Inflammatory macrophage treated with lipopolysaccharide for 4 hours (primary cell): ENCODE measurements at places on chromosomes 1 and 21.

DNA sequence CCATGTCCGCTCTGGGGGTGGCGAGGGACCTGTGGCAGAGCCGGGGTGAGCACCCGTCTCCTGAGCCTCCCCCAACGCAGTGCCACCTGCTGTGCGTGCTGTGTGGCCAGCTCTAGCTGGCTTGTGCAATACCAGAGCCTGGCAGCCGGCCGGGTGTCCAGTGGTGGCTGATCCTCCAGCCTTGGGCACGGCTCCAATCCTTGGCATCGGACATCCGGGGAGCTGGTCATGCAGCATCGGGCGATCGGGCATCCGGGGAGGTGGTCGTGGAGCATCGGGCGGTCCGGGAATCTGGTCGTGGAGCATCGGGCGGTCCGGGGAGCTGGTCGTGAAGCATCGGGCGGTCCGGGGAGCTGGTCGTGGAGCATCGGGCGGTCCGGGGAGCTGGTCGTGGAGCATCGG is 8.1 kb downstream of the SLX9 start:
- no peak for DNase-seq

GRCh38 chr1:156801409-156802121 is 15.1 kb downstream of the SH2D2A start:
- no peak for DNase-seq

DNA sequence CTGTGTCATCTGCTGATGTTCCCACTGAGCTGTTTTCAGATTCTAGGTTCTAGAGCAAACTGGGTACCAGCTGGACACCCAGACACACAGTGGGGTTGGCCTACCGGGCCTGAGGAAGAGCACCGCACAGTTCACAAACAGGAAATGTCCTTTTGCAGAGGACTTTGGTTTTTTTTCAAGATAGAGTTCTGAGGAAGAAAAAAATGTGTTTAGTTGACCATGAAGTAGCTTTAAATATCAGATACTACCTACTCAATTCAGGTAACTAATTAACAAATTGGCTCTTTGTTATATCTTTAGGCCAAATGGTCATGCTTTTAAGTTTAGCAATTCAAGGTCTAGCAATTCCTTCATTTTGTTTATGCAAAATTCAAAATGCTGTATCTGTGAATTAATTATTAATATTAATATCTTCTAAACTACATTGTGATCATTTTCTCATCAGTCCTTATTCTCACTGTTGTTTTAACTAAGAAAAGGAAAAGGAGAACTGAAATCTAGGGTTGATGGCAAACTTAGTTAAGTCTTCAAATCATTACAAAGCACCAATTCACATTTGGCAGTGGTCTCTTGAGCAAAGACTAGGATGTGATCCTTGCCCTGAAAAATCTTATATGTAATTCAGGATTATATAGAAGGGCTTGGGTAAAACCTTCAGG is 17.2 kb upstream of the NCF2 start:
- DNase-seq: no peak

- DNase-seq: no peak
Measured at GRCh38 chr21:19608101-19608621, 1204.6 kb upstream of the TMPRSS15 start.

DNA sequence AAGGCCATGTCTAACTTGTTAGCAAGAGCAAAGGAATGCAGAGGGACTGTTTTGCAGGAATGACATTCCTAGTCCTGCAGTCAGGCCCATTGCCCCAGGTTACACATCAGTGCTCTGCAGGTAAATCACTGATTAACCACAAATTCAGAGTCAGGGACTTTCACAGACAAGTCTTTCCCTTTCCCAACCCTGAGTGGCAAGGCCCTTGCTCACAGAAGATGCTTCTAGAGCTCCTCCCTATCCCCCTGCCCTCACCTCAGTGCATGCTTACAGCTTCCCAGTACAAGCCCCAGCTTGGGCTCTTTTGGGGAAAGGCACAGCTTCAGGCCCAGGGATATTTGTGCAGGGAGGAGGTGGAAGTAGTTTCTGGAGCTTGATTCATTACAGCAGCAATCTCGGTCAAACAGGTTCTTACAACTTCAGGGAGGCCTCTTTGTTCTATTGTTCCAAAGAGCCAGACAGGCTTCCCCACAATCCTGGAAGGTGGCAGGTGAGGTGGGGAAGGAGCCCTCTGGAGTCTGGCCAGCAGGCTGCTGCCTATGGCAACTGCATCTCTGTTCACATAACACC is 53.9 kb downstream of the CASQ2 start:
- no peak for DNase-seq

DNA sequence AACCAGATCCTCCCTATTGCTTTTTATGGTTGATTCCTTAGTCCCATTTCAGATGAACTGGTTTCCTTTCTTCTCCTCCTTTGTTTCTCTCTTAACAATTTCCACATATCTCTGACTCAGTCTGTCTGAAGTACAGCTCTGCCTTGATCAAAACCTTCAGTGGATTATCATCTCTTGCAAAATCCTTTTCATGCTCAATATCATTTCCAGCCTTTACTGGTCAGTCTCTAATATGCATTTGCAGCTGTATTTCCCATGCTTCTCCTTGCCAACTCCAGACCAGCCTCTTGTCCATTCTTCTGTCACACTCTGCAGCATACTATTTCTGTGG is 72.2 kb downstream of the SNX7 start:
- no peak for DNase-seq

- peak; percentile 16 for DNase-seq
Measured at GRCh38 chr1:10211805-10212410, 1.5 kb downstream of the KIF1B start.

DNA sequence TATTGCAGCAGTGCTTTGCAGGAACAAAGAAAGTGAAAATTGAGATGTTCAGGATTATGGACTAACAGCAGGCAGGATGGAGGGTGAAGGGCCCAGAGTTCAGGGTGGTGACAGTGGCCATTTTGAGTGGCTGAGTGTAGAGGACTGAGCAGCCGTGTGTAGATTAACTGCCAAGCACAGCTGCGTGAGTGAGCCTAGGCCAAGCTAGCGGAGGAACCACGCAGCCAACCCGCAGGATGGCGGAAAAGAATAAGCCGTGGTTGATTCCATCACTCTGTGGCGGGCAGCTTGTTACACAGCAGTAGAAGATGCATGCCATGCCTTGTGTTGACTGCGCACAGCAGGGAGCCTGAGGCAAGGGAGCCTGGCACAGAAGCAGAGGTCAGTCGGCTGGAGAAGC is 102.5 kb upstream of the KIF26B start:
- no peak for DNase-seq

GRCh38 chr1:89149229-89149628 is 23.3 kb upstream of the GBP2 start:
- DNase-seq: no peak

- DNase-seq: no peak
Measured at GRCh38 chr21:39164523-39164922, 18.7 kb downstream of the PSMG1 start.

DNA sequence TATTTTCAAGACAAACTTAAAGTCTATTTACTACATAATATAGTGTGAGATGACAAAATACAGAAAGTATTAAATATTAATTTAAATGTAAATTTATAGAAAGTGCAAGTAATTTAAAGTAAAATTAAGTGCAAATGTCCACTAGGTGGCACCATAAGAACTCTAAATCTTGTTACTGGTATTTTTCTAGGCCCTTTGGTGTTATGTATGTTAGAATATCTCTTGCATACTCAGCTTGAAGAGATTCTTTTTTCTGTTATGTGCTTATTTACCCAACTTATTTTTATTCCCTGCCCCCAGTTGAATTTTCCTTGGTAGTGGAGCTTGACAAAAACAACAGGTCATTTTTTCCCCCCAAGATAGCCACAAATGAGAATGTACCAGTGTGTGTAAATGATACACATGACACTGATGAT is 71.5 kb downstream of the RPS6KC1 start:
- peak; percentile 47 for DNase-seq

- DNase-seq: no peak
Measured at GRCh38 chr1:176111835-176112234, 95.3 kb downstream of the COP1 start.

GRCh38 chr1:229717786-229718576 is 91.9 kb downstream of the URB2 start:
- no peak for DNase-seq

GRCh38 chr1:79988401-79988800 is 981.9 kb upstream of the ADGRL4 start:
- no peak for DNase-seq

DNA sequence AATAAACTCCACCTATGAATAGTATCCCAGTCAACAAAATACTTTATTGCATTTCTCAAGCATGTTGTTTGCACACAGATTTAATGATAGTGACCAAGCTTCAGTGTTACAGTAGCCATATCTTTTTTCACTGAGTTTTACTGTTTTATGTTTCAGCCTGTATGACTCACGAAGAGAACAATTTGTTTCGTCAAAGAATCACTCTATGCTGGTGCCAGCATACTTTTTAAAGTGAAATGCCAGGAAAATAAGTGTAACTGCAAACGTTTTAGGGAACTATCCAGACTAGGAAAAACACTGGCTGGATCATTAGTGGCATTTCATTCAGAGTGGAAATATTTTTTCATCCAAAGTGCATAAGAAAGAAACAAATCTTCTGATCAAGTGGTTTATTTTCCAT is 210.8 kb downstream of the COL11A1 start:
- DNase-seq: no peak

- peak; percentile 36 for DNase-seq
Measured at GRCh38 chr21:42593007-42593814, 60.2 kb upstream of the PDE9A start.

DNA sequence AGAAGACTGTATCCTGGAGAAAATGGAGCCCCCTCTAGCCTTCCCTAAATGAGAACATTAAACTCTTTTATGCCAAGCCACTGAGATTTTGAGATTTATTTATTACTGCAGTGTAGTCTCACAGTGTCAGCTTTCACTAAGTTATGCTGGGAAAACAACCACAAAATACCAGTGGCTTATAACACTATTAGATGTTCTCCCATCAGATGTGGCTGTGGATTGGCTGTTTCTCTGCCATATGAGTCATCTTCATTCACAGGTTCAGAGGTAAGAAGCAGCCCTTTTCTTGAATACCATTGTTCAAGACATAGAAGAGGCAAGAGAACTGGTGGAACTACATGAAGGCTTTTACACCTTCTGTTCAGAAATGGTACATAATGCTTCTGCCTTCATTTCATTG is 32.1 kb upstream of the ST6GALNAC5 start:
- DNase-seq: no peak

DNA sequence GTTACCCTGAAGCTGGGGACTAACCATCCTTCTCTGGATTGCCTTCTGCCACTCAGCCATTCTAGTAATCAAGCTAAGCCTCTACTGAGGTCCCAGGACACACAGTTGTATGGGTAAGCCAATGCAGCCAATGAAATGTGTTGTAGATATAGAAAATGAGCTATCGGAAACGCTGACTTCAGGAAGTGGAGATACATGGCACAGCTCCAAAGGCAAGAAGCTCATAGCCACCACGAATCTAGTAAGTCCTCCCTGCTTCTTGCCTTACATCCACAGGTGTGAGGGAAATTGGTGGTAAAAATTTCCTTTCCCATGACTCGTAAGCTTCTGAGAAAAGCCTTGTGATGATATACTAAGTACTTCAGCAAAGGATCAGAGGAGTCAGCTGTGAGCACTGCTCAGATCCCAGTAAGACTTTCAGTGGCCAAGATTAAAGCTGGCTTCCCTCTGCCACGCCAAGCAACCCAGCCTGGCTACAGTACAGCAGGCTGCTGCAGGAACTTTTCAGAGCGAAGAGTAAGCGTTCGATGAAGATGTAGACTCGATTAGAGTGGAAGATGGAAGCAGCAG is 117.7 kb downstream of the SIM2 start:
- no peak for DNase-seq

GRCh38 chr21:37006486-37007291 is at the start of gene RIPPLY3:
Gene RIPPLY3 (plus strand): TSS chr21:37006702. CDS start chr21:37006773, 71 bp downstream.
- no peak for DNase-seq

GRCh38 chr1:94239796-94240195 is 2.4 kb upstream of the ARHGAP29 start:
- no peak for DNase-seq

DNA sequence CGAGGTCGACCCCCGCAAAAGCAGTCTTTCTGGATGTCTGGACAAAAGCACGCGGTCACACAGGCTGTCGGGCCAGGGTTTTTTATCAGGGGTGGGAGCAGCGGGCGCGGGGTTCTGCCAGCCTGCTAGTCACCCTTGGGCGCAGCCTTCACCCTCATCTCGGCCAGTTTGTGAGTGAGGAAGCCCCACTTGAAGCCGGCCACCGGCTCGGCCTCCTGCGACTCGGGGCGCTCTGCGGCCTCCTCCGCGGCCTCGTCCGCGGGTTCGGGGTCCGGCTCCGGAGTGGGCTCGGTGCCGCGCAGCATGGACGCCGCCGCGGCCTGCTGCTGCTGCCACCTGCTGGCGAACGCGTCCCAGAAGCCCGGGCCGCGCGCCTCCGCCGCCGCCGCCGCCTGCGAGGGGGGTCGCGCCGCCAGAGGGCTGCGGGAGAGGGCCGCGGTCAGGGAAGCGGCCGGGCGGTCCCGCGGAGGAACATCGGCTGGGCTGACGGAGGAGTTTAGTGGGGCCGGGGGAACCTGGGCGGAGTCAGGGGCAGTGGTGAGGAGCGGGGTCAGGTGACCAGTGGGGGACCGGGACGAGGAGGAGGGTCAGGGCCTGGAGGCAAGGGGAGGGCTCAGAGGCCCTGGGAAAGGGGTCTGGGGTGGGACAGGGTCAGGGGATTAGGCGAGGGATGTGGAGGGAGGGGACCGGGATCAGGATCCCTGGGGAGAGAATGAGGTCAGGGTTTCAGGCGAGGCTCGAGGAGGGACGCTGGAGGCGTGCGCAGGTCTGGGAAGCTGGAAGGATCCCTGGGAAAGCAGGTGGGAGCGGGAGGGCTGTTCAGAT is 4.5 kb downstream of the C1orf232 start:
- DNase-seq: peak; percentile 30

- no peak for DNase-seq
Measured at GRCh38 chr1:202680586-202681352, 29.5 kb downstream of the SYT2 start.

DNA sequence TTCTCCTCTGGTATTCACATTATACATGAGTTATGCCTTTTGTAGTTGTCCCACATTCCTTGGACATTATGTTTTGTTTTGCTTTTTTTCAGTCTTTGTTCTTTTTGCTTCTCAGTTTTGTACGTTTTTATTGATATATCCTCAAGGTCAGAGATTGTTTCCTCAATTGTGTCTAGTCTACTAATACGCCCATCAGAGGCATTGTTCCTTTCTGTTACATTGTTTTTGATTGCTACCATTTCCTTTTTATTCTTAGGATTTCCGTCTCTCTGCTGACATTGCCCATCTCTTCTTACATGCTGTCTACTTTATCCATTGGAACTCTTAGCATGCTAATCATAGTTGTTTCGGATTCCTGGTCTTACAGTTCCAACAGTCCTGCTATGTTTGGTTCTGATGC is 27.8 kb upstream of the MPC2 start:
- DNase-seq: no peak
